ENCODE measurements at places on chromosomes 6 and 20.

GRCh38 chr20:62367136-62367632 is at the start of gene LAMA5:
LAMA5 (minus strand) TSS chr20:62367312; CDS start chr20:62367245, 67 bp downstream.
- no peak for DNase-seq

DNA sequence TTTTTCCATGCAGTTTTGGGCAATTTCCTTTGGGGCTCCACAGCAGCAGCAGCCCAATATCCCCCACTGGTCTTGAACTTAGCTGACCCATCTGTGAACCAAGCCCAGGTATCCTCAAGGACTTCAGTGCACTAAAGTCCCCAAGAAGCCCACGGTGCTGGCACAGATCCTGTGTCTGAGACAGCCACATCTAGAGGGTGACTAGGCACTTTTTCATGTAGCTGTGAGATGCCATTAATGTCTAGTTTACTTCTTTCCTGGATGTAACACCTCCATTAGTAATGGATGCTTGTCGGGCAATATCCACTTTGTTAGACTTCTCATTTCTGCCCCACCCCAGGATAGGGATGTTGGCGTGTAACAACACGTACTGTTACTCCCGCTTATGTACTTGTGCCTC is 176.2 kb upstream of the PROKR2 start:
- DNase-seq = no peak

DNA sequence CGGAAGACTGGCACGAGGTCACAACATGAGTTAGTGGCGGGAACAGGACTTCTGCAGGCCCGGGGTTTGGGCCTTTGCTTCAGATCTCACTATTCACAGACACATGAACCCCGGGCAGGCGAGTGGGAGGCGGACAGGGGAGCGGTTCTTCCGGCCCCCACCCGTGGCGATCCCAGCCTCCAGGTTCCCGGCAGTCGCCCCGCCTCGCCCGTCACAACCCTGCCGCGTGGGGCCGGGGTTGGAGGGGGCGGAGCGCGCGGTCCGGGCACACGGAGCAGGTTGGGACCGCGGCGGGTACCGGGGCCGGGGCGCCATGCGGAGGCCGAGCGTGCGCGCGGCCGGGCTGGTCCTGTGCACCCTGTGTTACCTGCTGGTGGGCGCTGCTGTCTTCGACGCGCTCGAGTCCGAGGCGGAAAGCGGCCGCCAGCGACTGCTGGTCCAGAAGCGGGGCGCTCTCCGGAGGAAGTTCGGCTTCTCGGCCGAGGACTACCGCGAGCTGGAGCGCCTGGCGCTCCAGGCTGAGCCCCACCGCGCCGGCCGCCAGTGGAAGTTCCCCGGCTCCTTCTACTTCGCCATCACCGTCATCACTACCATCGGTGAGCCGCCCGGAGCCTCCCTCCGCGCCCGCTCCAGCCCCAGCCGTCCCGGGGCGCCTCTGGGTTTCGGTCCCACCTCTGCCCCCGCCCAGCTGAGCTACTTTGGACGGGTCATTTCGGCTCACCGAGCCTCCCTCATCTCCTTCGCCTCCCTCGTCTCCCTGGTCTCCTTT is at the start of gene KCNK15:
TSS of gene KCNK15 (plus strand) at position 268 of the 769 bp plus-strand sequence. CDS start at position 314, 46 bp downstream.
- DNase-seq = peak; percentile 30

DNA sequence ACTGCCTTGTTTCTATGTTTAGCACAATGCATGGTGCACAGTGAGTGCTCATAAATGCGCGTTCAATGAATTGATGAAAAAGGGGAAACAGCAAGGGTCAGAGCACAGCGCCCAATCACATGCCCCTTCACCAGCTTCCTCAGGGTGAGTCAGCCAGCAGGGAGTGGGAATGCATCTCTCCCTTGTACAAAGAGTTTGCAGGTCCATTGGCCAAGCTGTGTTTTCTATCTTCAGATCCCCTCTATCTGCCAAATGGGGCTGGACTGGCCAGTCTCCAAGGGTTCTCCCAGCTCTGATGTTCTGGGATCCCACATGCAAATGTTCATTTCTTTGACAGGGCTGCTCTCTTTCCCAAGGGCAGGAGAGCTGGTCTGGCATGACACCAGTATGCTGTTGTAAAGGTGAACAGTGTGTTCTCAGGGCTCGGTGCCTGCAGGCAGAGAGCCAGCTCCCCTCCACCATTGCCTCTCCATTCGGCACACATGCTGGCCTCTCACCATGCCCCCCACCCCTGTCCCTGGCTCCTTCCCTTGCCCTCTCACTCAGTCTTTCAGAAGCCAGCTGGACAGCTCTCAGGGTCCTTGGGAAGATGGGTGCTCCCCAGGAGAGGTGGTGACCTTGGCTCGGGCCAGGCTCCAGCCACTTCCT is 25.0 kb downstream of the ANGPT4 start:
- DNase-seq = no peak

DNA sequence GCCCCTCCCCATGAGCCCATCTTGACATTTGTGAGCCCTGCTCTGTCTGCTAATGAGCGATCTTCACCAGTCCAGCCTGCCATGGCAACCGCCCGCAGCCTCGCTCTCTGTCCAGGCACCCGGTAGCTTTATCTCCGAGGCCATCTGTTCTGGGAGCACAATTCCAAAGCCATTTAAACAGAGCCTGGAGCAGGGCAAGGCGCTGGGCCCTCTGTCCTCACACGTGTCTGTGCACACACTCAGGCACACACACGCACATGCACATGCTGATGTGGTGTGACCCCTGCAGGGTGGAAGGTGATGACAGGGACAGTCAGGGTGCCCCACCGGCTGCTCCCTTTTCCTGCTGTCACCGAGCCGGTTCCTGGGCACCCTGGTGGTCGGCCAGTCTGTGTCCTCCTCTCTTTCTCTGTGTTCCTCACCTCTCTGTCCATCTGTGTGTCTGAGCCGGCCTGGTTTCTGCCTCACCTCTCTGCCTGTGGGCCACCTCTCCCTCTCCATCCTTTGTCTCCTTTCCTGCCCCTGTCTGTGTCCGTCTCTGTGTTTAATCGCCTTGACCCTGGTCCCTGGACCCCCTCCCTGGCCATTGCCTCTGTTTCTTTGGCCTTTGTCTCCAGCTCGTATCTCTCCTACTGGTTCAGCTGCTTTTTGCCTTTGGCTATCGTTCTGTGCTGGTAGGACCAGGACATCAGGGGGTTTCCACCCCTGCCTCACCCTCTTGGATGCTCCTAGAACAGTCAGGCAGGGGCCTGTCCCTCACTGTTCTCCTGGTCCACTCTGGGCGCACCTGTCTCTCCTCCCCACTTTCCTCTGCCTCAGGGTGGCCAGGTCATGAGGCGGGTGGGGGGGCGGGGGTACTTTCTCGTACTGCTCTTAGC is 8.8 kb upstream of the MYT1 start:
- no peak for DNase-seq

DNA sequence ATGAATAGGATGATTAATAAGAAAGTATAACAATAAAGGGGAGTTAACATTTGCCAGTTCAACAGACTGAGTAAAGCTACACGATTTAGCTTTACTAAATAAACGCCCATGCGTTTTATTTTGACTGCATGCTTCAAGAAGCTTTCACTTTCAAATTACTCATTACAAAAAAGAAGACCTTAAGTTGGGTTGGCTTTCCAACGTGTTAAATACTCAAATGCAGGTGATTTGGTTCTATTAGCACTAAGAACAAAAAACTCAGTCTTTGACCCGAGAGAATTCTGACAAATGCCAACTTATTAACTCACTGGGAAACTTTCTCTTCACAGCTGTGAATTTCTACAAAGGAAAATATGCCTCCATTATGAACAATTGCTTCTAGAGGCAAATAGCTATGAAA is 24.8 kb downstream of the RNF146 start:
- no peak for DNase-seq
